ENCODE measurements at places on chromosomes 12 and 14.

DNA sequence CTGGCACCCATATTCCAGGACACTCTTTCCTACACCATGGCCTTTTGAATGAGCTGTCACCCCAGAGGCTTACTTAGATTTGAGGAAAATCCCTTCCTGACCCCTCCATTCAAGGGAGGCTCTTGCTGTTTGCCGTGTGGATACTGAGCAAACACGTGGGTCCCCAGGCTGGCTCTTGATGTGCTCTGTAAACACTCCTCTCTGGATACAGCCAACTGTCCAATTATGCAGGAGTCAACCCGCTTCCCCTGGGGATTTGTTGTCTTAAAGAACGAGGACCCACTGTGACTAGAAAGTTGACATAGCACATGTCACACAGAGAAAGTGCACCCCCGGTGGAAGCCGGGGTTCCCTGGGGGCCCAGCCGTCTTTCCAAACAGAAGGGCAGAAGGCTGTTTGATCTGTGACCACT lies 75.8 kb upstream of the CEP83 start:
- DNase-seq, result no peak

DNA sequence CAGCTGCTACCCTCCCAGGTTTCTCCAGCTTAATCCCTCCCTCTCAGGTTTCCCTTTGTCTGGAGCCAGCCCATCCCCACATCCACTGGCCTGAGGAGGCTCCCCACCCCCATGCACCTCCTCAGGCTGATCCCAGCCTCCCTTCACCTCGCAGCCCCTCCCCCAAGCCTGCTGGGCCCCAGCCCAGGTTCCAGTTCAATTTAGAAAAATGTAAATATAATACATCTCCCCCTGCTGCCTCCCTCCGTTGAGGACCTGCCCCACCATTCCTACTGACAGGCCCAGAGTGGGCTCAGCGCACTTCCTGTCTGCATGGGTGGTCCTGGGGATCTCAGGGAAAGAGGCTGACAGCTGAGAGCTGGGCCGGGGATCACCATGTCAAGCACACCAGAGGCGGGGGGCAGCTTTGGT lies 155.8 kb downstream of the NTF3 start:
- DNase-seq, result no peak

DNA sequence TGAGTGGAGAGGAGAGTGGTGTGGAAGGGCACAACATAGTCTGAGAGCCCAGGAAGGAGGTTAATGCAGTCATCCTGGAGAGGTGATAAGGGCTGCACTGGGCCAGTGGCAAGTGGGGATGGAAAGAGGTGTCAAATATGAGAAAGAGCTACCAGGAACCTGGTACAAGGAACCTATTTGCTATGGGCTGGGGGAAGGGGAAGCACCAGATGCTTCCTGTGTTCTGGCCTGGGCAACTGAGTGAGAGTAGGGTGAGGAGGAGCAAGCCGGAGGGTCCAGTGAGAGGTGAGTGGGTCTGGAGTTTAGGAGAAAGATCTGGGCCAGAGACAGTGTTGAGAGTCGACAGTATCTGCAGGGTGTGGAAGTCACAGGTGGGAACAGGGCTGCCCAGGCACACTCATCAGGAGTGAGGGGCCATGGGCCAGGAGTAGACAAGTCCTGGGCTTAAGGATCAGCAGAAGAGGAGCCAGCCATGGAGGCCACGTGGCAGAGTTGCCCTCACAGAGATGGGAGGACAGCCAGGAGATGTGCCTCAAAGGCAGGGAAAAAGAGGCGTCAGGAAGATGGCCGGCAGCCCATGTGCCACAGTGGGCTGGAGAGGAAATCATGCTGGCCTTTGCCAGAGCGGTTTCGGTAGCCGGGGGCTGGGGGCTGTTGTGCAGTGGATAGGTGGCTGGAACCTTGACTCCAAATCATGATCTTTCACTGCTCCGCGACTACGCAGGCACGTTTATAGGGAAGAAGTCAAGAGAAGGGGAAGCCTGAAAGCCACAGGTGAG lies 2.9 kb upstream of the AQP6 start:
- no peak for DNase-seq

- DNase-seq, result no peak
Measured at GRCh38 chr12:52238207-52238840, 5.3 kb downstream of the KRT7 start.

DNA sequence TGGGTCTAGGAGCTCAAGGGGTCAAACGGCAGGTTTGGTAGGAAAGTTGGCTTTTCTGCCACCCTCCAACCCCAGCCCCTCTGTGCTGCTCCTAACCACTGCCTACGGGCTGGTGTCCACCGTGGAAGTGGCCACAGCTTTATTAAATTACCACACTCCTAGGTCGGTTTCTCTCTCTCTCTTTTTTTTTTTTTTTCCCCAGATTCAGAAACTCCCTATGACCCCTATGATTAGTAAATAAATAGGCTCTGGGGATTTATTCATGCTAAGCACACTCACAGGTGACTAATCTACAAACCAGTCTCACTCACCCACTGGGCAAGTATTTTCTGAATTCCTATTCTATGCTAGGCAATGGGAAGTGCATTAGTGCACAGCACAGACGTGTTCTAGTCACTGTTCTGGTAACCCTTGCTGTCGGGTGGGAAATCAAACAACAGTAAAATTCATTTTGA lies 8.7 kb upstream of the DDX47 start:
- DNase-seq, result no peak

DNA sequence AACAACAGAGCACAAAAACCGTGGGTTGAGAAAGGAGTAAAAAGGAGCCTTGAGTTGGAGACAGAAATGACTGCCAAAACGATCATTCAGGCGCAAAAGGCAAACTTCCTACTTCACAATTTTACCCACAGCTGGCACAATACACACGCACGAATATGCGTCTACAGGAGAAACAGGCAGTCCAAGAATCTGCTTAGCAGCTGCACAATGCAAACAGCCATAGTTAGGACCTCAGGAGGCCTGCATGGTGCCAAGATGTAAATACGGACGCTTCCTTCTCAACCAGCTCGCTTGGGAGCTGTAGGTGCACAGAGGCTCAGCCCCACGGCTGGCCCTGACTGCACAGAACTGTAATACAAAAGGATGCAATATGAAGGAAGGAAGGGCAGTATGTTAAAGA lies 250.1 kb upstream of the CAND1 start:
- no peak for DNase-seq

GRCh38 chr12:93710574-93710926 lies 33.4 kb downstream of the CRADD start:
- no peak for DNase-seq

DNA sequence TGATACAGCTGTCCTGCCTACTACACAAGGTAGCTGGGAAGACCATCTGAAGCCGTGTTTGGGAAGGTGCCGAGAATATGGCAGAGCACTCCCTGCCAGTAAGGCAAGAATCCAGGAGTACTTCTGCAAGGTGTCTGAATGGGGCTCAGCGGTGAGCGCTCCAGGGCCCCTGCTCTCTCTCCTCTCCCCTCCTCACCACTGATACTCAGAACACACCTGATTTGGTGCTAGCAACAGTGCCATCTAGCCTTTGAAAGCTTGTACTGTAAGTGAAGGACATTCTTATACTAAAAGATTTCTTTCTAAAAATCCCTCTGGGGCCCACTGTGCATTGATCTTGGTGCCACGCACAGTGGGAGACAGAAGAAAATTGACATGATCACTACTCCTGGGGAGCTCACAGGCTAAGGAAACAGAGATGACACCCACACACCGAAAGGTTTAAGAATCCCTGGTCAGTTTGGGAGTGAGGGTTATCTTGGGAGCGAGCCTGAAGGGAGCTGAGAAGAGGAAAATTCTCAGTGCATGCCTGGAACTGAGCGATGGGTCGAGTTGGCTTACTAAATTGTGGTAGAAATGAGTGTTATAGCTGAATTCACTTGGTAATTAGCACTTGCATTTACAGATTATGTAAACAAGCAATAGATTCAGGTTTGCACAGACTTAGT lies 216.9 kb downstream of the NTF3 start:
- DNase-seq, result no peak

DNA sequence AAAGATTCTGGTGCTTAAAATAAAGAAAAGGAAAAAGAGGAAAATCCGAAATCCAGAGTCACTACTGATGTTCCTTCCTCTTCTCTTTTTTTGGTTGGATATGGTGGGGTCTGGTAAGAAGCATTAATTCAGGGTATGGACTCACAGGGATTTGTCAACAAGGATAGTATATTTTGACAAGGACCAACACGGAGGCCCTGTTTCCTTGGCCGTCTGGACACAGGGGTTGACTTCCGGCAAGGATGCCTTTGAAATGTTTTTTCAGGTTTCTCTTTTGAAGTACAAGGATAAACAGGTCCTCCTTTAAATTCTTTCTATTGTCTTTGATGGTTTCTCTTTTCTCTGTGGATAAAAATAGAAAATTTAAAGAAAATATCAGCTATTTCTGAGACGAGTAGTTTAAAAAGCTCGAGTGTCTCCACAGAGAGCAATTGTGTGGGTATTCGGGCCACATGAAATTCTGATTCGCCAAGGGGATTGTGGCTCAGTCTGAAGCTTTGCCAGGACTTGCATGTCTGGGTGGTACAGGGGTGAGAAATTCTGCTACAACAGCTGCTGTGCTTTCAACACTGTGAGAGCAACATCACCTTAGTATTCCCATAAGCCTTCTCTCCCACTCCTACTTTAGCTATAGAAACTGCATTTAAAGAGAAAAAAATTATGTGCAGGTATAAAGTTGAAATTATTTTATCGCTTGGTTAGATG lies 88.5 kb upstream of the CSRP2 start:
- no peak for DNase-seq

DNA sequence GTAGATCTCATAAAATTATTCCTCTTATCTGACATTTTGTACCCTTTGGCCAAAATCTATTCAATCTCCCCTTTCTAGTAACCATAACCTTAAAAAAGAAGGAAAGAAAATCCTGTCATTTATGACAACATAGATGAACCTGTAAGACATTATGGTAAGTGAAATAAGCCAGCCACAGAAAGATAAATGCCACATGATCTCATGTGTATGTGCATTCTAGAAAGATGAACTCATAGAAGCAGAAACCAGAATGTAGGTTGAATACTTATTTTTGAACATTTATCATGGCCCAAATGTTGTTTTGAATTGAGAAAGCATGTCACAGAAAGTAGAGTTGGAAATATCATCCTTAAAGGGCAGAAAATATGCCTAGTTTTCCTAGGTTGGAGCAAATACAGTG lies 1053.6 kb downstream of the SLC6A15 start:
- no peak for DNase-seq

DNA sequence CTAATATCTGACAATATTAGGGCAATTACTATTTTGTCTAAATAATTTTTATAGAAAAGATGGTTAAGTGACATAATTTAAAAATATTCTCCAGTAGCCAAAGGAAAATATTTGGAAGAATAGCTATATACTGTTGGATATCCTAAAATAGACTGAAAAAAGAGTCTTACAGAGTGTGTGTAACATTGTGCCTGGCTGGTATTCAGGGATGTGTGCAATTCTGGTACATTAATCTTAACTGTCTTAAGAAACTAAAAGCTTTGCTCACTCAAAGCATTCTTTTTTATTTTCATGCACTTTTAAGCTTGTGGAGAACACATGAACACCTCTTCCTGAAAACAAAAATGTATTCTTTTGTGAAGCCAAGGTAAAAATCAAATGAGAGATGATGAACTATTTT lies 10.1 kb upstream of the NR2C1 start:
- no peak for DNase-seq

GRCh38 chr12:26278666-26279065 lies 83.3 kb downstream of the SSPN start:
- no peak for DNase-seq

DNA sequence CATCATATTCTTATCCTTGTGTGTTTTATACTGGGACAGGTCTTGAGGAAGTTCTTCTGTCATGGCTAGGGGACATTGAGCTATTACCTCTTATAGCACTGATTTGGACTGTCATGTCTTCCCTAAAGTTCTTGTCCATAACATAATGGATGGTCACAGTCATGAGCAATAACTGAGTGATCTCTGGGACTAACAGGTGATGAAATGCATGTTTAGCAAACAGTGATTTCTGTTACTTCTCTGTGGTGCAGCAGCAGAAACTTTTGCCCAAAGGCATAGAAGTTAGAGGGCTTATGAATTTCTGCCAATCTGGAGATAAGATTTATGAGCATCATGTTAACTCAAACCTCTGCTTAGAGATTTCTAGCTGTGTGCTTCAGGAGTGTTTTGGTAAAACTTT lies 5.9 kb downstream of the ADIPOR2 start:
- DNase-seq, result no peak

GRCh38 chr12:61412201-61412600 lies 848.0 kb upstream of the USP15 start:
- DNase-seq, result no peak

Data from effector memory CD4-positive, alpha-beta T cell (primary cell).